Hindlimb muscle (tissue), 1 donor: ENCODE measurements at places on chromosomes 16 and 17. TPM values are rescaled to one million over a fixed set of nuclear protein-coding genes. Genes with fewer than 3 reads are reported as not detected.

DNA sequence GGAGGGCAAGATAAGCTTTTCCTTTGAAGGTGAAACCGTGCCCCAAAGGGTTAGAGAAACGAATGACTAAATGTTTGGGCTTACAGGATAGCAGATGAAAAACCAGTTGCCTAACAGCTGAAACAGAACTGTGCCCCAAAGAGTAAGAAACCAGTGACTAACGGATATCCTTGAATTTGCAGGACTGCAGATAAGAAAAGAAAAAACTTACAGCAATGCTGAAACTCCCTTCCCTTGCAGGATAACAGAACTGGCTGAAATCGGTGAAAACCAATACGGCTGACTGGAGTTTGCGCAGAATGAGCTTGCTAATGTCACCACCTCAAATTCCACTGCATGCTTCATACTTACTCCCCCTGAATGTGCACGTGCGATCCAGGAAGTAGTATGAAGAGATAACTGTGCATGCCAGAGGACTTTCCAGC, 175.2 kb upstream of the NLRP1 start:
- no peak for DNase-seq

DNA sequence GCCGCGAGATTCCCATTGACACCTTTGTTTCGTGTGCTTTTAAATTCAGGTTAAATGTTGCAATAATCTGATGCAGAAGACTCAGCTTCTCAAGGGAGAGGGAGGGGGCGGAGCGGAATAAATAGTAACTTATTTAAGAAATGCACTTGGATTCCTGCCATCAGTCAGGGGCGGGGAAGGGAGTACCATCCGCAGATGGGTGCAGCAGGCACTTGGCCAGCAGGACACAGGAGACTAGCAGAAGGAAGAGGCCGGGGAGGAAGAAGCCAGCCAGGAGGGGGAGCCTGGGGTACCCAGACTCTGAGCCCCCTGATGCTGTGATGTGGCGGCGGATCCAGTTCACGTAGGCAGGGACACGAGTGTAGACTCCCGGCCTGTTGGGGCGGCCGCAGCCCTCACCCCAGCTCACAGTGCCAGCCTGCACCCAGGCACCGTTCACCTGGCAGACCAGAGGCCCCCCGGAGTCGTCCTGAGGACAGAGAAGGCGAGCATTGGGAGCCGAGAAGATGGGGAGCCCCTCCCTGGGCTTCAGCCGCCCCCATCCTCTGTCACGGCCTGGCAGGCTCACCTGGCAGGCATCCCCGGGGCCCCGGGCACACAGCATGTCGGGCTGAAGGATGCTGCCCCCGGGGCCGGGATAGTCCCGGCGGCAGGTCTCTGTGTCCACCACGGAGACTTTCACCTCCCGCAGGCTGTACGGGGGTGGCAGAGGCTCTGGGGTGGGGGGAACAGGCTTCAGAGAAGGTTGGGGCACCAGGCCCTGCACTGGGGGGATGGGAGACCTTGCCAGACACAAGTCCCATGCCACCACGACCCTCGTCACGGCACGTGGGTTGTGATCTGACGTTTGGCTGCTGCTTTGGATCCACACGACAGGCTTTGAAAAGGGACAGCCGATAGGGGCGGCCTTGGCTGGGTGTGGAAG, 3.2 kb downstream of the TPSG1 start:
- no peak for DNase-seq

Gene RAB34
- polyA plus RNA-seq, result 58.6 TPM

DNA sequence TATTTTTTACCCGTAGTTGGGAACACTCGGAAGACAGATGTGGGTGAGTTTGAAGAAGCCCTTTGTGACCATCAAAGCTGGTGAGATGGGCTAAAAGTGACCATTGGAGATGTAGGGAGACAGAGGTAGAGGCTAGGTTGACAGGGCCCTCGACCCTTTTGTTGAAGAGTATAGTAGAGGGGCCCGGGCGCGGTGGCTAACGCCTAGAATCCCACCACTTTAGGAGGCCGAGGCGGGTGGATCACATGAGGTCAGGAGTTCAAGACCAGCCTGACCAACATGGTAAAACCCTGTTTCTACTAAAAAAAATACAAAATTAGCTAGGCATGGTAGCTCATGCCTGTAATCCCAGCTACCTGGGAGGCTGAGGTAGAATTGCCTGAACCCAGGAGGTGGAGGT, 16.2 kb upstream of the NFATC3 start:
- DNase-seq, result no peak

Gene EPOP
- polyA plus RNA-seq, result 0.48 TPM

DNA sequence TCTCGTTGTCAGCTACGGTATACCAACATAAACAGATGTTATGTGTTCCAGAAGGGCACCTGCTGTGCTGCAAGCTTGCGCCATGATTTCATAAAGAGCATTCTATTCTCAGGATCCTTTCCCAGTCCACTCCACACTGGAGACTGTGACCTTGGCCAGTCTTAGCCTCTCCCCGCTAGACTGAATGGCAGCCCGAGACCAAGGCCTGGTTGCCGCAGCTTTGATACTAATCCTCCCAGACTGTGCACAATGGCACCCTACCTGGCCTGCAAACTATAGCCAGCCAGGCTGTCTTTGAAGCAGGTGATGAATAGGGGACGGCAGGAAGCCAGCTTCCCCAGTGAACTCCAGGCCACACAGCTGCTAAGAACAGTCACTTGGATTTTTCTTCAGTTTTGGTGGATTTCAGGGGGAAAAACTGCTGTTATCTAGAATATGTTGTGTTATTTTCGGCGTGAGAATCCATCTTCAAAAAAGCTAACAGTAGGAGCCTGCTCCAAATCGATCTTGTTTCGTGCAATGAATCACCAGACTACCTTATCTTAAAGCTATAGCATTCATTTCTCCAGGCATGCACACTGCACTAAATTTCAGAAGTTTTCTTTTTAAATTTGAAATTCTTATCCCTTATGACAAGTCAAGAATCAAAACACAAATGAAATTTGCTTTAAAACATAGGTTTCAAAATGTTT, 289.0 kb downstream of the CEP112 start:
- DNase-seq, result no peak

DNA sequence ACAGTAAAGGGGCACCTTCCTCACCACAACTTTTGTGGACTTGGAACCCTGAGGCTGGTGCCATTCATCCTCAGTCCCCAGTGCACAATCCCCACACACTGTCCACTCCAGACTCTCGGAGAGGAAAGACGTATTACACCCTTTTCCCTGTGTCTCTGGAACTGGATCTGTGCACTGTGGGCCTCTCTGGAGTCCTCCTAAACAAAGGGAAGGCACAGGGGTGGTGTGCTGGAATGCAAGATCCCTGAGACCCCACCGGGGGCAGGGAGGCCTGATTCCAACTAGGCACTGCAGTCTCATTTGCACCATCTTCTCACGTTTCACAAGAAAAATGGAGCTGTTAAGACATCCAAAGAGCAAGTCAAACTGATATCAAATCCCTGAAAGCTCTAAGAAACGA, 89.8 kb downstream of the USP31 start:
- DNase-seq, result no peak

GRCh38 chr16:68776821-68777485, 39.9 kb downstream of the CDH1 start:
- no peak for DNase-seq

Gene JPH3
- polyA plus RNA-seq, result 0.39 TPM

Gene ABCC6
- 2.1 TPM for polyA plus RNA-seq
